Renal pelvis (tissue), 12 donors: ENCODE measurements at places on chromosomes 12 and 14. TPM values are rescaled to one million over a fixed set of nuclear protein-coding genes. Genes with fewer than 3 reads are reported as not detected.

The DTD2 gene
- 18.8 TPM for polyA plus RNA-seq

The AHNAK2 gene
- polyA plus RNA-seq, result 1.8 TPM

The GPR132 gene
- polyA plus RNA-seq, result 1.1 TPM

The GLIPR1 gene
- polyA plus RNA-seq, result 16.3 TPM

The NEK9 gene
- 148 TPM for polyA plus RNA-seq

The PCED1B gene
- polyA plus RNA-seq, result 6.3 TPM

The CTSG gene
- 0.25 TPM for polyA plus RNA-seq

The GARIN6 gene
- not detected for polyA plus RNA-seq

The NXPH4 gene
- 5.8 TPM for polyA plus RNA-seq

The CLEC4A gene
- polyA plus RNA-seq, result 2.2 TPM

The P2RX2 gene
- 1.8 TPM for polyA plus RNA-seq

The SOAT2 gene
- 3.0 TPM for polyA plus RNA-seq

The MTA1 gene
- 141 TPM for polyA plus RNA-seq

The FBXO21 gene
- polyA plus RNA-seq, result 64.7 TPM

The SAMD15 gene
- 8.0 TPM for polyA plus RNA-seq

The LAG3 gene
- 1.1 TPM for polyA plus RNA-seq

The ADSS1 gene
- 18.6 TPM for polyA plus RNA-seq

The PDE3A gene
- 22.1 TPM for polyA plus RNA-seq

The SPIC gene
- not detected for polyA plus RNA-seq

The HNF1A gene
- polyA plus RNA-seq, result 25.7 TPM

The HCAR3 gene
- polyA plus RNA-seq, result 0.26 TPM

The LALBA gene
- not detected for polyA plus RNA-seq

The HPD gene
- 5.0 TPM for polyA plus RNA-seq

The SERPINA5 gene
- polyA plus RNA-seq, result 9.2 TPM

The ADAM20 gene
- 0.30 TPM for polyA plus RNA-seq

The TMPO gene
- polyA plus RNA-seq, result 189 TPM

The SLC8A3 gene
- 0.35 TPM for polyA plus RNA-seq

The NRXN3 gene
- 6.4 TPM for polyA plus RNA-seq

The TPPP2 gene
- 4.2 TPM for polyA plus RNA-seq

The CD27 gene
- 0.83 TPM for polyA plus RNA-seq

The TMED10 gene
- 250 TPM for polyA plus RNA-seq

The UBE3B gene
- 40.1 TPM for polyA plus RNA-seq

The LMNTD1 gene
- polyA plus RNA-seq, result not detected

The TMED8 gene
- polyA plus RNA-seq, result 25.4 TPM

The ANKS1B gene
- polyA plus RNA-seq, result 4.8 TPM
